ENCODE measurements at places on chromosomes 4 and X.
A peak's percentile ranks its signal among the peaks of the same experiment; 100 is the strongest.

- H3K4me1 ChIP-seq = no peaks in the 10 kb centered on the region
- H3K36me3 ChIP-seq = no peaks in the 10 kb centered on the region
- DNase-seq = no peak
- no peaks in the 10 kb centered on the region for H3K27me3 ChIP-seq
Observed at GRCh38 chr4:52173470-52174045, 122.5 kb downstream of the SPATA18 start.

- no peak for DNase-seq
- H3K4me3 ChIP-seq = no peak overlapping the region
- no peaks in the 10 kb centered on the region for H3K4me1 ChIP-seq
- H3K27me3 ChIP-seq = peaks cover 7% of the 10 kb centered on the region
- no peak overlapping the region for H3K27ac ChIP-seq
Observed at GRCh38 chr4:168537086-168537485, 40.2 kb downstream of the PALLD start.

- H3K27ac ChIP-seq = no peak overlapping the region
- H3K4me3 ChIP-seq = no peak overlapping the region
- peaks cover 13% of the 10 kb centered on the region for H3K27me3 ChIP-seq
- DNase-seq = no peak
- H3K4me1 ChIP-seq = no peaks in the 10 kb centered on the region
Observed at GRCh38 chr4:119130365-119131065, 5.1 kb upstream of the MYOZ2 start.

DNA sequence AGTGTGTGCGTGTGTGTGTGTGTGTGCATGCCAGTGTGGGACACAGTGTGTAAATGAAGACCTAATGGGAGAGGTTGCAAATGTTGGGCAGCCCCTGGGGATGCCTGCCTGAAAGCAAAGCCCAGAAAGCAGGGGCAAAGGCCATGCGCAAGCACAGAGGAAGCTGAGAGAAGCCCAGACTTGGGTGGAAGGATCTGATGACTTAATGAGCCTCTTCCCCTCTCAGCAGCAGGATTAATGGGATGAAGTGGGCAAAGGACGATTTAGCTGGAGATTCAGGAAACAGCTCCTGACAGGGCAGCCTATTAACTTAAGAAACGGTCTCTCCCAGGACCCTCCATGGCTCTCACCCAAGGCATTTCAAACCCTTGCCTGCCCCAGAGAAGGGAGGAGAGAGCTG is 107.3 kb downstream of the EFNB1 start:
- H3K27ac ChIP-seq = no peak overlapping the region
- no peak for DNase-seq
- no peaks in the 10 kb centered on the region for H3K4me1 ChIP-seq
- H3K27me3 ChIP-seq = no peaks in the 10 kb centered on the region
- H3K36me3 ChIP-seq = no peaks in the 10 kb centered on the region

DNA sequence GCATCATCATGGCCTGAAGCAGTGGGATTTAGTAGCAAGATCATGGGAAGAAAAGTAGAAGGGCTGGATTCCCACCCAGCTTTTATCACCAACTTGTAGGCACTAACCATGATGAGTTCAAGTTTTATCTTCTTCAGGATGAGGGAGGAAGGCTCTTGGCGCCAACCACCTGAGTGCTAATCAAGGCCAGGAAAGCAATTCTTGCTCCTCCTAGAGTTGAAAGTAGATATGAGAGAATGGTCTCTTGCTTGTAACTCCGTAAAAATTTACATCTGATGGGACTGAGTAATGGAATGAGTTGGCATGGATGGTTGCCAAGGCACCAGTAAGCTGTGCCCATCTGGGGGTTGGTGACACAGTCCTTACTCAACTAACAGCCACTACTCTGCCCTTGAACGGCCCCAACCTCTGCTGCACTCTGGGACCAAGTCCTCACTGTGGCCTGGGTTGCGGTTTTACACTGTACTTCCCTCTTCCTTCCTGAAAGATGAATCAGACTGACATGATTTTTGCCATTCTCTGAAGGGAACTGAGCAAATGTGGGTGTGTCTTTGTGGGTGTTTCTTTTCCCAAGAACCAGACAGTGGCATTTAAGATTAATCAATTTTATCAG is 39.4 kb upstream of the NDP start:
- no peaks in the 10 kb centered on the region for H3K27me3 ChIP-seq
- no peak for DNase-seq
- H3K27ac ChIP-seq = peak overlapping the region; percentile 61
- no peak overlapping the region for H3K4me3 ChIP-seq

- H3K27ac ChIP-seq = peak within 1 kb of the TSS; percentile 50
- peaks cover 70% of the 10 kb centered on the region for H3K27me3 ChIP-seq
Observed at GRCh38 chr4:127782275-127783025, at the start of gene HSPA4L. TSS of gene HSPA4L (plus strand) at chr4:127782322. CDS start at chr4:127782551, 229 bp downstream.

DNA sequence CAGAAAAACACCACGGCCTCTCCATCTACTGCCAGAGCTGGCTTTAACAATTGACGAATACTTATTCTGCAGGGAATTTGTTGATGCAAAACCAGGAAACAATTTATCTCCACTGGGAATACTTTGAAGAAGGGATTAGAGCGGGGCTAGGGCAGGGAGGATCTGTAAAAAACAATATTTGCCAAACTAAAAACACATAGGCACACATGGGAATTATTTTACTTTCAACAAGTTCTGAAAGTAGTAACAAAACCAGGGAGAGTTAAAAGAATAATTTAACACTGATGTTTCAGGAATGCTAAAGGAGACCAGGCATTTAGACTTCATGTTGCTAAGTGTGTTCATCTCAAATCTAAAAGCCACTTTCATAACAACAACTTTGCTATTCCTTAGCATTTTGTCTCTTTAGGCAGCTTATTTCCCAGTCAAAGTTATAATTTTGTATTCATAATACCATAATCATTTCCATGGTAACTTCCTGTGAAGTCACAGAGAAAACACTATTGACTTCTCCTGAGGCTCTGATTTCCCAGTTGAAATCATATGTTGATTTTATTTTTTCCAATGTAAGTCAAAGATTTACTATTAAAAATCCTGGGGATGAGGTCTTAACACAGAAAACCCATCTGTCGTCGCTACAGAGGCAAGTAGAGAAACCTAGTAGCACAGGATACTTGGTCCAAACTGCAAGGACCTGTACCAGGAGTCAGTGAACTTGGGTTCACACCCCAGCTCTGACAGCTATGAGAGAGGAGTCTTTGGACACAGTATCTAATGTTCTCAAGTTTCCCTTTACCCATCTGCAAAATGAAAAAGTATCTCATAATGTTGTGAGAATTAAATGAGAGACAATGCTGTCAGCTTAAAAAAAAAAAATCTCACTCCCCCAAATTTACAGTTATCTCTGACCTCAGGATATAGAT is 69.3 kb downstream of the SH3RF1 start:
- H3K4me1 ChIP-seq = no peaks in the 10 kb centered on the region
- no peaks in the 10 kb centered on the region for H3K36me3 ChIP-seq
- no peak overlapping the region for H3K4me3 ChIP-seq
- peaks cover 40% of the 10 kb centered on the region for H3K27me3 ChIP-seq
- H3K27ac ChIP-seq = no peak overlapping the region
- no peak for DNase-seq
